ENCODE measurements at places on chromosomes 2 and 18.
A peak's percentile ranks its signal among the peaks of the same experiment; 100 is the strongest.

GRCh38 chr2:174210862-174211261 lies 37.5 kb downstream of the OLA1 start:
- no peak for DNase-seq

GRCh38 chr2:68115965-68116364 lies 41.7 kb upstream of the PNO1 start:
- DNase-seq = no peak

DNA sequence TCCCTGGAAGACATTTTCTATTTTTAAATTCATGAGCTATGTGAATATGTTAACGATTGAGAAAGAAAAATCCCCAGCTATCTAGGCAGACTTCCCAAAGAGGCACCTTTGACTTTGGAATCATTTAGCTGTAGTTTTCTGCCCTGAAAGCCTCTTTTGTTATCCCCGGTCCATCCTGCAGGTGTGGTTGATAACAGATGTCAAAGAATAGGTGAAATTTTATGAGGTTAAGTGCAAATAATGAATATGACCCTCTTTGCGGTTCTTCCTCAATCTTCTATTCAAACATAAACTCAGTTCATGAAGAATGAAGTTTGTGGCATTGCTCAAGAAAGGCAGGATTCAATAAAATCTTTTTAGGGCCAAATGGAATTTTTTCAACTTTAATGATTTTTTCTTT lies 51.6 kb upstream of the ATP8B1 start:
- no peak for DNase-seq

DNA sequence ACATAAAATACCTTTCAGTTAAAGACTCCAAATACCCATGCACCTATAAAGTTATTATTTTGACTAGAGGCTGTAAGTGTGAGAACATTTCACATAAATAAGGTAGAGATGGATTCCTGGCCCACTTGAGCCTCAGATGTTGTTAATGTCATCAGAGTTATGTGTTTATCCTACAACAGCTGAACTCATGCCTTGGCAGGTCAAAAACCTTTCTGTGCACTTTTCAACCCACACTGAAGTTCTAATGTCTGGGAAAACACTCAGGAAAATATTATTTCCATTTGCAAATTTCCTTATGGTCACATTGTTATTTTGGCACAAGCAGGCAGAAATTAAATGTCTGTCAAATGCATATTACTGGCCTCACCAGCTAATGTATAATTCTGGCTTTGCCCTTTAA lies 209.2 kb downstream of the LNPK start:
- no peak for DNase-seq

DNA sequence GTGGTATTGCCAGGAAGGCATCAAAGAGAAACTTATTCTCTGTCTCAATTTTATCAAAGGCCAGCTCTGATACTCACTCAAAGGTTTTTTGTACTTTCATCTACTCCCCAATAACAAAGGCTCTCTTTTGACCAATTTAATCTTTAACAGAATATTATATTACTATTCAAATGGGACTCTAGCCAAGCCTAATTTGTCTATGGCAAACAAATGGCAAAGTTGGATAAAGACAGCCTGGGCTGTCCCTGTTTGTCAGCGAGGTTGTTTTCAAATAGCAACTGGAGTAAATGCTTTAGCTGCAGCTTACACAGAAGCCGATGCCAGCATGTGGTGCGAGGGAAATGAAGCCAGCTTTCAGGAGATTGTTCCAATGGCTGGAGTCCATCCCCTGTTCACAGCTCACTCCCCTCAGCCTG lies 80.1 kb upstream of the CTNNA2 start:
- no peak for DNase-seq

GRCh38 chr2:45278365-45279078 lies 269.3 kb upstream of the SIX2 start:
- no peak for DNase-seq

- no peak for DNase-seq
Observed at GRCh38 chr2:102387763-102388546, 32.4 kb downstream of the IL18R1 start.

- DNase-seq = no peak
Observed at GRCh38 chr18:42113529-42114191, 158.6 kb downstream of the PIK3C3 start.

DNA sequence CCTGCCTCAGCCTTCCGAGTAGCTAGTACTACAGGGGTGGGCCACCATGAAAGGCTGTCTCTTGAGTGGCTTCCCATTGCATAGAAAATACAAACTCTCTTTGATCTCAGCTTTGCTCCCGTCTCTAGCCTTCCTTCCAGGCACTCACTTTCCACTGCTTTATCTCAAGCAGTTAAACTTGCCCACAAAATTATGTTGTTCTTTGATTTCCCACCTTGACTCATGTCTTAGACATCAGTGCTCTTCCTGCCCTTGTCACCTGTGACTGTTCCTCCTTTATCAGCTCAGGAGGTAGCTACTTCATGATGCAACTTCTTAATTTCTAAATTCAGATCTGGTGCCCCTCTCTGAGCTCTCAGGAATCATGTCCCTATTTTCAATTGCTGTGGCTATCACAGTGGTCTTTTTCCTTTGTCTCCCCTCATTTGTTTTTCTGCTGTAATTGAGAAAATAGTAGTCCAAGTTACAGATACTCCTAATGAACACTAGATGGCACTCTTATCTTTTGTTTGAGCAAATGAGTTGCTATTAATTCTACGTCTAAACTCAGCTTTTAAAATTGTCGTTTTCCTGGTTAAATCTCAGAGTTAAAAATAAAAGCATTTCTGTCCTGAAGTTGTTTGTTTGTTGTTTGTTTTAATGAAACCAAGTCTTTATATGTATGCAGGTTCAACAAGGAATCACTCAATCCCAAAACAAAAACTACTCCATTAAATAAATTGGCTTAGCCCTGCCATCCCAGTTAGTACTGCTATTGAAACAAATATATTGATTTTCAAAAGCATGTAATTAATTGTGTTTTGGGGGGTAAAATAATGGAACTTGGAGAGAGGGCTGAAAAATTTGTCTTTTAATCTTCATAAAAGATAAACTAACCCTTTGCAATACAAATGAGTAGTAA lies 46.9 kb upstream of the GREB1L start:
- peak; percentile 22 for DNase-seq

DNA sequence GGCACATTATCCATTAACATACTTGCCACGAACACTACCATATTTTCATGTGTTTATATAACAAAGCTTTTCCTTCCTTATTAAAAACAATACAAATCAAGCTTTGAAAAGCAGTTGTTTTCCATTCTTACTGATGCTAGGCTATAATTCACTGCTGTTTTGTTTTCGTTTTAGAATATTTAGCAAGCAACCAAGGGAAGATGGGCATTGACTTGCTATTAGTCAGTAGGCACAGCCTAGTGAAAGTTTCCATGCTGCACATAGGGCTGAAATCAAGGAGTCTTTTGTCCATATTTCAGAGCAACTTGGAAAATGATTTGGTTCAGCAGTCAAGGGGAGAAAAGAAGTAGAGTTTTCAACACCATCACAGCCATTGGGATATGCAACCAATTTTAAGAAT lies 31.3 kb downstream of the BCL2 start:
- no peak for DNase-seq

- no peak for DNase-seq
Observed at GRCh38 chr2:182361477-182361876, 65.4 kb downstream of the PDE1A start.

DNA sequence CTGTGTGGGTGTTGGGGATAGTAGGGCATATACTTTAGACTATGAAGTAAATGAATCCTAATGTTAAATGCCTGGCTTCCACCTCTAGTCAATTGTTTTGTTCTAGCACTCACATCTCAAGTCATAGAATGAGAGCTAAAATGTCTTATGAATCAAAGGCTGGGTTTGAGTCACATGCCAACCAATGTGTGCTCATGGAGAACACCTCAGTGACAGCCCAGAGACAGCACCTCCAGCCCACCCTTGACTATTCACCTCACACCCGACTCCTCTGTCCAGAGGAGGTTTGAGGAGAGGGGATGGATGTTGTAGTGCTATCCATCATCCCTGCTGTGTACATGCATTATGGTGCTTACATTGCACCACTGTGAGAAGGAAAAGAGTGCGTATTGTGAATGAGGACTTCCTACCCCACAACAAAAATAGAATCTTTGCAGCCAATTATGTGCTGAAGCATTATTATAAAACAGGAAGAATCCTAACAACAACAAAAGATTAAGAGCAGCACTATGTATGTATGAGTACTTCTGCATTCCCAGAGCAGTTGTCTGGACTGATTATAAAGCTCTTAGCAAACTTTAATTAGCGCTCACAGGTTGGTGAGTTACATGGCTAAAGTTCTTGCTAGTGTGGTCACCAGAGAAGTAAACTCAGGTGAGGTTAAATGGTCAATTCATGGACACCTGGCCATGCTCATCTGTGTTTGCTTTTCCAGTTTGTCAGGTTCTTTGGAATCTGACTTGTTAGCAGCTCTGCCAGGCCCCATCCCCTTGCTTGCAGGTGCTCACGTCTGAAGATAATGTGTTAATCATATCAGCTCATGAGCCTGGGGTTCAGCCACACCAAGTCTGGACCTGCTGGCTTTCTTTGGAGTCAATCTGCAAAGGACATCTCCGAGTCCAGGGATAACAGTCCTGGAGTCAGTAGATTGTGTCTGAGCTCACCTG lies 55.3 kb upstream of the NABP1 start:
- DNase-seq = no peak

GRCh38 chr2:105403241-105403782 lies 4.5 kb upstream of the FHL2 start:
- no peak for DNase-seq

GRCh38 chr2:144431392-144431783 lies 88.5 kb downstream of the ZEB2 start:
- no peak for DNase-seq

DNA sequence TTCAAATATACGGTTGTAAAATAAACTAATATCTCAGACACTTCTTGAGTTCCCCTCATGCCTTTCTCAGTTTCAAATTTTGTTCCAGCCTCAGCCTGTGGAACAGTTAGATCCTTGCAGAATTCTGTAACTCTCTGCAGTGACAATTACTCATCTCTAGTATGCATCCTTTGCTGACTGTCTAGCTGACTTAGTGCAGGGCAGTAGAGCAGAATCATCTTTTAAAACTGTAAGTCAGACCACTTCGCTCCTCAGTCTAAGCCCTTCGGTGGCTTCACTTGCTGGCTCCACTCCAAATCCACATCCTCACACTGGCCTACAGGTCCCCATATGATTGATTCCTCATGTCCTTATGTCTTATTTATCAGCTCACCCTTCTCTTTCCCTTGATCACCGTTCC lies 164.1 kb upstream of the ZSWIM2 start:
- no peak for DNase-seq

- no peak for DNase-seq
Observed at GRCh38 chr2:31765078-31765945, 184.6 kb upstream of the SRD5A2 start.

DNA sequence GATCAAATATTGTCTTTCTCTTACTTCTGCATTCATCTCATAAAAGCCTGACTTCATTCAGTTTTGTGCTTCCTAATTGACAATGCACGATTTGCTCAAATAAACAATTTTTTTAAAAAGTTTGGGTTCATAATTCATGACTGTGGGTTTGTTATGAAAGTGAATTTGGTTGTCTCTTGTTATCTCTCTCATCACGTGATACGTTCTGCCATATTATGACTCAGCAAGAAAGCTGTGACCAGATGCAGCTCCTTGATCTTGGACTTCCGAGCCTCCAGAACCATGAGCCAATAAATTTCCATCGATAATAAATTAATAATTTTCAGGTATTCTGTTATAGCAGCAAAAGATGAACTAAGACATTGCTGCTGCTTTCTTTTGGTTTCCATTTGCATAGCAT lies 156.5 kb upstream of the LRATD1 start:
- no peak for DNase-seq

- no peak for DNase-seq
Observed at GRCh38 chr18:59266886-59267502, 6.3 kb downstream of the RAX start.

GRCh38 chr18:46416706-46417638 lies 240.0 kb downstream of the LOXHD1 start:
- no peak for DNase-seq

GRCh38 chr2:148930046-148930775 lies 55.2 kb downstream of the KIF5C start:
- no peak for DNase-seq

- DNase-seq = no peak
Observed at GRCh38 chr2:145741181-145741580, 1221.3 kb upstream of the ZEB2 start.

GRCh38 chr2:28153851-28154250 lies 238.8 kb upstream of the FOSL2 start:
- DNase-seq = no peak

GRCh38 chr18:56662502-56662901 lies 11.3 kb downstream of the WDR7 start:
- DNase-seq = no peak

DNA sequence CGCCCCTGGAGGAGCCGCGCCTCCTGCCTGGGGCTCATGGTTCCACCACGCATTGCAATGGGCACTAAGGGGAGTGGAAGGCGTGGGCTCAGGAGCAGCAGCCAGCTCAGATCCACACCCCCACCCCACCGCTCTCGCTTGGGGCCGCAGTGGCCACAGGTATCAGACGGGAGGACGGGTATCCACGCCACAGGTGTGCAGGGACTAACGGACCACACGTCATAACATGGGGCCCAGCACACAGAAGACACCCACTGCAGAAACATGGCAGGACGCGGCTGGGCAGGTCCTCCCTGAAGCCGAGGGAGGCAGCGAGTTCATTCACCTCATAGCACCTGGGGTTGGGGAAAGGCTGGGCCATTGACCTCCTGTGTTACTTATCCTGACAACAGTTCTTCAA lies 13.0 kb downstream of the HDAC4 start:
- DNase-seq = no peak

DNA sequence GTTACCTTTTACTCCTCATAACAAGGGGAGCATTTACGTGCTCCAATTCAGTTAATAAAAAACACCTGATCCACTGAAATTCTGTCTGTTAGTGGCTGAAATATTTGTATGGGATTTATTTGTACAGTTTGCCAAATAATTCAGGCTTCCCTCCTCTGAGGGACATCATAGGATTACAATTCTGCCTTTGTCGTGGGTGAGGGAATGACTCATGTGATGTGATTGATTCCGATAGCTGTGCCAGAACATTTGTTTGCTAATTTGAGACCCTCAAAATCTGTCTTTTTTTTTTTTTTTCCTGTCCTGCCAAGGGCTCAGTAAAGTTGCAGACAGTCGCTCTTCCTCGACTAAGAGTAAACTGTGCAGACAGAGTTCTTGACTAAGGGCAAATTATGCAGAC lies 612.6 kb upstream of the CDH2 start:
- DNase-seq = no peak

- no peak for DNase-seq
Observed at GRCh38 chr2:12318427-12319057, 398.2 kb upstream of the TRIB2 start.

- DNase-seq = no peak
Observed at GRCh38 chr18:14085770-14086457, 46.3 kb downstream of the ZNF519 start.
